Activated effector memory CD4-positive, alpha-beta T cell treated with Interleukin-2 at 50 U/mL for 16 hours (primary cell): ENCODE measurements at places on chromosomes 13 and 19.

GRCh38 chr19:4877753-4878490 lies 10.5 kb upstream of the PLIN3 start:
- no peak for DNase-seq

- no peak for DNase-seq
Measured at GRCh38 chr13:44184740-44185139, 188.9 kb upstream of the SERP2 start.

- DNase-seq, result no peak
Measured at GRCh38 chr13:47117268-47117667, 220.4 kb upstream of the HTR2A start.

DNA sequence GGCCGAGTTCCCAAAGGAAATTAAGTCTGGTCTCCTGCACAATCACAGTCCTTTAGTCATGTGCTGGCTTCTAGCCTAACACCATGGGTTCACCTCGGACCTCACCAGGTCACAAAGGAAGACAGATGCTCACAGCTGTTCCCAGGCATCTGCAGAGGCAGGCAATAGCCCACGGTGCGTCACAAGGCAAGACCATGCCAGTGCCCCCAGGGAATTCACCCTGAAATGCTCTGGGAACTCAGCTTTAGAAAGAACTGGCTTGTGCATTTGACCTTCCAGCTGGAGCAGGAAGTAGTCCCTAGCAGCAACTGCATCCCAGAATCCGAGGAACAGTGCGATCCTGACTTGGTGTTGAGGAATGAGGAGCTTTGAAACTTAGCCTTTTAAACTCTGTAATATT lies 96.8 kb upstream of the WASF3 start:
- no peak for DNase-seq

DNA sequence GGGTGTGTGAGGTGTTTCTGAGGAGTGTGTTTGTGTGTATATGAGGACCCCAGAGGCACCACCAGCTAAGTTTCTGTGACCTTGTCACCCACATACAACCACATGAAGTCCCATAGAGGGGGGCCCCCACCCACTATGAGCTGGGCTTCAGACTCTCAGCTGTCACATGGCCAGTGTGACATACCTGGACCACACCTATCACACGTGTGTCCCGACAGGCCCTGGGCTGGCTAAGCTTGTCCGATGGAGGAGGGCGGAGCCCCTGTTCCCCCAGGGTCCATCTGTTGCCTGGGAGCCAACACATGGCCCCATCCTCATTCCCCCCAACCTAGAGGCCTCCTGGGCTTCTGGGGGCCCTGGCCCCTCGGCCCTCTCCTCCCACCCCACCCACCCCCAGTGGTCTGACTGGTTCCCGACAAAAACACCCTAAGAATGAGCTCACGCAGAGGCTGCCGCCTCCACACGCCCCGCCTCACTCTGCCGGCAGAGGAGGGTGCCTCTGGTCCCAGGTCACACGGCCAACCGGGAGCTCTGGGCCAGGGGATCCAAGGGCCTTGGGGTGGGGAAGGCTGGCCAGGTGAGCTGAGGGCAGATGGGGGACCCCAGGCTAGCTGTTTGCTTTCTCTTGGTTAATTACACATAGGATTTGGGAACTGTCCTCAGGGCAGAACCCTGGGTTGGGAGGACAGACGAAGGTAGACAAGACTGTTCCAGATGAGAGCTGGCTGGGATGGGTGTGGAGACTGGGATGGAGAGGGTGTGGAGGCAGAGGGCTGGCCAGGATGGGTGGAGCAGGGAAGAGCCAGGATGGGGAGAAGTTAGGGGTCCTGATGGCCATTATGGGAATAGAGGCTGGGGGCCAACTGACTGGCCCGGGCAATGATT lies 4.3 kb downstream of the KLC3 start:
- no peak for DNase-seq

DNA sequence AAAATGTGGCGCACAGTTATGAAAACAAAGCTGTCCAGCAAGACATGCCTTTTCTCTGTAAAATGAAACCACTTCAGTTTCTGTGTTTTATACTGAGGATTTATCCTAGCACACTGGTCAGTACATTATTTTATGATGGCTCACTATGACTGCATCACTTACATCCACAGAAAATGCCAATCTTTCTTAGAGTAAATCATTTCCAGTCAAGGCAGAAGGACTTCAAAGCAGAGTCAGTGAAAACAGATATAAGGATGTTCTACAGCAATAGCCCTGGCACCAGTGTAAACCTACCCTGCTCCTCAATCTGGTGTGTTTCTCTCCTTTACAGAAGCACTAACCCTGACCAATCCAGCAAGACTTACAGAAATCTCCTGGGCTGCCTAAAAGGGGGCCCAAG lies 473.5 kb downstream of the GPC6 start:
- DNase-seq, result no peak

- no peak for DNase-seq
Measured at GRCh38 chr19:3404324-3405260, 38.2 kb downstream of the NFIC start.

DNA sequence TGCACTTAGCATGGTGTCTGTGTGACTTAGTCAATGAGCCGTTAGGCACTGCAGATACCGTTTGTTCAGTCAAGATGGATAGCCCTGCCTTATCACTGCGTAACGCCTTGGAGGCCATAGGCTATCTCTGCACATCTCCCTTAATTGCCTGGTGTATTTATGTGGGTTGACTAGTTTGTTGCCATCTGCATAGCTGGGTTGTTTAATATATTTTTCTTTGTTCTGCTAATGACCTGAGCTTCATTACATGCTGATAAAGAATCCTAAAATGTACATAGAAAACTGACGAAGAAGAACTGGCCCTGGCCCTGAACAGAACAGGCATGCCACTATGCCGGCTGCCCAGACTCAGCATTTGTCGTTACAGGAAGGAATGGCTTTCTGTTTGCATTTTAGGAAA lies 297.8 kb downstream of the SHISA2 start:
- no peak for DNase-seq

DNA sequence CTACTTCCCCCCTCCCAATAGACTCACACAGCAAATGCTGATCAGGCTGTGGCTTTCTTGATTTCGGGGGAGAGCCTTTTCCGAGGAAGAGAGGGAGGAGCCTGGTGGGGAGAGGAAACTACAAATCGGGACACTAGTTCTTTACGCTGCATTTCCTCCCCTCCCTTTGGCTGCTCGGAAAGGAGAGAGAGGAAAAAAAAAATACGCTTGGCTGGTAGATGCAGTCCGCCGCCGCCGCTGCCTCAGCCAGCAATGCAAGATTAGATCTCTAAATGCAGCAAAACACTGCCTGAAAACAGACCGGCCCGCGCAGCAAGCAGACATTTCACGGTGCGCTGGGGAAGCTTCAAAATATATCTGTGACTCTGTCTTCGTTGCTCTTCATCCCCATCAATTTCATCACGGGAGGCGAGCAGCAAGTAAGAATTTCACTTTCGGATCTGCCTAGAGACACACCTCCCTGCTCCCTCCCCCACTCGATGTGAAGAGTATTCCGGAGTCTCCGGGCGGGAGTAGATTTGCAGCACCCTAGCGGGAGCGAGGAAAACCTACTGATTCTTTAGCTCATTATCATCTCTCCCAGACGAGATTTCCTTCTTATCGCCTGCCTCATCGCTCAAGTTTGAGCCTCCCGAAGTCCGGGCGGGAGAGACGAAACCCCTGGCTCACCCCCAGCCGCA lies at the start of gene PCDH17:
PCDH17 (plus strand) TSS at position 149 of the 680 bp plus-strand sequence. CDS start 803 bp downstream, outside the sequence.
- DNase-seq, result no peak

DNA sequence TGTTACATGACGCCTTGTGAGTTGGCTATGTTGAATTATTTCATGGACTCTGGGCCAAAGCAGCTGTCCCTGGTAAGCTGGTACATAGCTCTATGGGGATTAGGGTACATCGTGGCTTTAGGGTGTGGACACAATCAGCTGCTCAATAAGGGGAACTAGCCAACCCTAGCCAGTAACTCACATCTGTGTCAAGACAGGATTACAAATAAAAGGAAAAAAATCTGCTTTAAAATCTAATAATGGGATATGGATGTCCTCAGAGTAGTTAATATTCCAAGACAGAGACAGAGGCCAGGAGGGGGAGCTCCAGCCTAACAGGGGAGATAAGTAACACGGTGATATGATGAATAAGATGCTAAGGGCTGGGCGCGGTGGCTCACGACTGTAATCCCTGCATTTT lies 21.1 kb upstream of the ZNF766 start:
- DNase-seq, result peak; percentile 31

DNA sequence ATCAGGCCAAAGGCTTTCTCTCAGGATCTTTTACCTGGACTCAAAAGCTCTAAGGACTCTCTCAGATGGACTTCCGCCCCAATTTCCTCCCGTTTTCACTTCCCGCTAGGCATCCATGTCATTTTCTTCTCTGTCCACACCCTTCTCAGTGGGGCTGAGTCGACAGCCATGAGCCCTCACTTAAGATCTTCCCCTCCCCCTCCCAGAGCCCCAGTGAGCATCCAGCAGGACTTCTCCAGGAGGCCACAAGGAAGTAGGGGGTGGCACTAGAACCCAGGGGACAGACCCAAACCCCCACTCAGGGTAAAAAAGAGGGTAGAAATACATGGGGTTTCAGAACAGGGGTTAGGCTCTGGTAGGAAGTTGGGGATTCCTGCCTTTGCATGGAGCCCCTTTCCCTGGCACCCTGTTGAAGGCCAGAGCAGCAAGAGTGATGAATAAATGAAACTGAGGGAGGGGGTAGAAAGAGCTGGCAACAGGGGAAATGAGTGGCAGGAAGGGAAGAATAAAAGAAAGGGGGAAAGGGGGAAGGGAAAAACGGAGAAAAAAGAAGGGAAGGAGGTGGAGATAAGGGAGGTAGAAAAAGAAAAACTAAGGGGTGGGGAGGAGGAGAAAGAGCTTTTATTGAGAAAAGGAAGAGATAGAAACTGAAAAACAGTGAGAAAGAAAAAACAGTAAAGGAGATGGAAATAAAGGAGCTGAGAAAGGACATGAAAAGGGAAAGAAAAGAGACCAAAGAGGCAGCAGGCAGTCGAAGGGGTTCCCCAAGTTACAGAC lies 42.3 kb downstream of the DEDD2 start:
- DNase-seq, result no peak

DNA sequence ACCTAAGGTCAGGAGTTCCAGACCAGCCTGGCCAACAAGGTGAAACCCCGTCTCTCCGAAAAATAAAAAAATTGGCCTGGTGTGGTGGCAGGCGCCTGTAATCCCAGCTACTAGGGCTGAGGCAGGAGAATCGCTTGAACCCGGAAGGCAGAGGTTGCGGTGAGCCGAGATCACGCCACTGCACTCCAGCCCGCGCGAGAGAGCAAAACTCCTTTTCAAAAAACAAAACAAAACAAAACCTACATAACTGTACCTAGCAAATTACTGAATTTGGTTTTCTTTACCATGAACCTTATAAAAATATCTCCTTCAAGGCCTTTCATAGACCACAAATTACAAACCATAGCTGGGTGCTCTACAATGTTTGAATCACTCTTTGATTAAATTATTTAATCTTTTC lies 760 bp downstream of the ZNF91 start:
- peak; percentile 21 for DNase-seq

- DNase-seq, result no peak
Measured at GRCh38 chr19:2424686-2425621, 2.4 kb downstream of the TIMM13 start.

DNA sequence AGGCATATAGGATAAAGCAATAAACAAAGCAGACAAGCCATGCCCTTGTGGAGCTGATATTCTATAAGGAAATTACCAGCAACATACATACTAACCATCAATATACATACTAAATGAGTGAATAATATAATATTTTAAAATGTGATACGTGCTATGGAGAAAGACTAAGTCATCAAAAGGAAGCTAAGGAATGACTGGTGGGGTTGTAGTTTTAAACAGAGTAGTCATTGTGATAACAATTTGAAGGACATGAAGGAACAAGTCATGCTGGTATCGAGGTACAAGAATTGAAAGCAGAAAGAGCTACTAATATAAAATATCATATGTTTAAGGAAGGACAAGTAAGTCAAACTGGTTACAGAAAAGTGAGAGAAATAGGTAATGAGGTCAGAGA lies 894.9 kb upstream of the PCDH9 start:
- no peak for DNase-seq

DNA sequence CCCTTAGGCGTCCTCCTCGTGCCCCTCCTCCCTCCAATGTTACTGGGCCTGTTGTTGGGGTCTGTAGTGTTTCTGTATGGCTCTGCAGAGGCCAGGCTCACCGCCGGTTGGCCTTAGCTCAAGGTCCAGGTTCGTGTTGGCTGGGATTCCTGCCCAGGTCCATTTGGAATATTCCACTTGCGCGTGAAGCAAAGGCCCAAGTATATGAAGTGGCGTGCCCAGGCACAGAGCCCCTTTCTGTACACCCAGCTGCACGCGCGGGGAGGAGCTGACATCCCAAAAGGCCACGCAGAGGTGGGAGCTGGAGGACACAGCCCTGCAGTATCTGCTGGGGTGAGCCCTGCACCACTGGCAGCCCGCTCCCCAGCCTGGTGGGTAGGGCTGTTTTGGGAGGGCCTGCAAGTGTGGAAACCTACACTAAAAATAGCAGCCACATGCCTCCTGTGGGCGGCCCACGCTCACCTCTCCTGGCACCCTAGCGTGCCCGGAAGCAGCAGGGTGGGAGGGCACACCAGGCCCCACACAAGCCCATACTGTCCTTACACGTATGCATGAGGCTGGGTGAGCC lies 30.2 kb downstream of the CRTC1 start:
- no peak for DNase-seq

DNA sequence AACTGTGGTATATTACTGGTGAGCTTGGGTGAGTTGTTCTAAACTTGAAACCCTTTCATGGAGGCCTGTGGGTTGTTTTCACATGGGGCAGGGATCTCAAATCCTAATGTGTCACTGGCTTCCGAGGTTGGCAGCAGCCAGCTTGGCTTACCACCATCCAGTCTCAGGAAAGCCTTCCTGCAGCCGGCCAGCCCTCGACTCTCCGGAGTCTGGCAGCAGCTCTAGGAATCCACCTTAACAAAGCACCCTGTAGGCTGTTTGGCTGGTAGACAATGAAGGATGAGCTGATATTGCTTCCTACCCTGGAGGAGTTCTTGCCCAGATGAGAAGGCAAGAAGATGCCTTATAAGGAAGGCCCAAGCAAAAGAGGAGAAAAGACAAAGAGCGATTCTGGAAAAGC lies 188.3 kb downstream of the KLF12 start:
- no peak for DNase-seq

DNA sequence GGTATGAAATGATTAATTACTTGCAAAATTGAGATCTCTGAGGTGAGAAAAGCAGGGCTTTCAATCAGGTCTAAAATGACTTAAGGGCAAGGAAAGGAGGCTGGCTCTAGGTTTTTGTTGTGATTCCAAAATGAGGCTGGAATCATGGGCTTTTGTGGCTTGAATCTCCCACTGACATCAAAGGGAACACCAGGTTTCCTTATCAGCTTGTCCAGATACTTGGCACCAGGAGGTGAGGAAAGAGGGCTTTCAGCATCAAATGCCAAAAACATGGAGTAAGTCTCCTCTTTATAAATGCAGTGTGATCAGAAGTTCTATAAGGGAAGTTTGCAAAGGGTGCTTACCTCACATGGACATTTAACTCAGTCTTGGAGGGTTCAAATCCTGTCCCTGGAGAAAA lies 402.3 kb downstream of the NDFIP2 start:
- DNase-seq, result no peak

GRCh38 chr13:79398915-79399314 lies 7.1 kb downstream of the RBM26 start:
- no peak for DNase-seq

DNA sequence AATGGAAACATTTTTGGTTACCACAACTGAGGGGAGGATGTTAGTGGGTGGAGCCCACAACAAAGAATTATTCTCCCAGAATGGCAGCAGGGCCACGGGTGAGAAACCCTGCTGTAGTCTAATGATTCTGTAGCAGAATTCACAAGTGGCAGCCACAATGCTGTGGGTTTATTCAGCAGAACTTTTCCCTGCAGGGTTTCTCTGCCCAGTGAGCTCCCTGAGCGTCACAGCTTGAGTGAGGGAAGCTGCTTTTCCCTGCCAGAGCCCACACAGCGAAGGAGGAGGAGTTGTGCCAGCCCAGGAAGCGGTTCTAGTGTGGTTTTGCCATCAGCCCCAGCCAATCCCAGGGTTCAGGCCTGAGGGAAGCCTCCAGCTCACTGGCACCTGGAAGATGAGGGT lies 4.4 kb downstream of the ATP12A start:
- DNase-seq, result peak; percentile 10
